RWPE2 (cell line): ENCODE measurements at places on chromosomes 16 and 17.

- DNase-seq, result no peak
Observed at GRCh38 chr17:29368926-29369325, 21.2 kb upstream of the TAOK1 start.

DNA sequence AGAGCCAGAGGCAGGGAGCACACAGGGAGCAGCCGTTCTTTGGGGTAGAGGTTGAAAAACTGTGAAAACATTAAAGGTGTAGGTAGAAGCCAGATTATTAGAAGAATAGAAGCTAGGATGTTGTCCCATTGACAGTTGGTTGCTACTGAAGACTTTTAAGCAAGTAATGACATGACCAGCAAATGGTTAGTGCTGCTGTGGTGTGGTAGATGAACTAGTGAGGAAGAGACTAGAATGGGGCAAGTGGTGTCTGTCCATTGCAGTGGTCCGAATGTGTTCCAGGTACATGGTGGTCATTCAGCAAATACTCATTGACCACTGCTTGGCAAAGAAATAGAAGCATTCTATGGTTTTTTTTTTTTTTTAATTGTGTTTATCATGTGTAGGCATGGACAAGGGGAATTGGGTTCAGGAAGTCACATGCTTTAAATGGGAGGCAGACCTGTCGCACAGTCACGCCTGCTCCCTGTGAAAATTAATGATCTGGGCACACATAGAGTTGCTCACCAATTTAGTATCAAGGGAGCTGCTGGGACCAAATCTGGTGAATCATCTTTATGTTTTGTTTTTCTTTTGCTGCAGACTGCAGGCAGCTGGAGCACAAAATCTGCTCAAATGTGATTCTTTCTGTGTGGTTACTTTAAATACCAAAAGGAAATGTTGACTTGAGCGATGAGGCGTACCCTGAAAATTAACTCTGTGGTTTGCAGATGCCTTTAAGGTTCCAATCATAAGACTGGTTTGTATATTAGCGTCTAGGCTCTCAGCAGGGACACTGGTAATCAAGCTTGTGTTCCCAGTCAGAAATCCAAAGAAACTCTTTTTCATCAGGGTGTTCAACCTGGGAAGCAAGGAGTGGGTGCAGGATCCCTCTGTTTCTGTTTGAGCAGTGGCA lies 30.7 kb downstream of the YPEL2 start:
- DNase-seq, result no peak

GRCh38 chr16:4052801-4053293 lies 63.4 kb downstream of the ADCY9 start:
- DNase-seq, result no peak

DNA sequence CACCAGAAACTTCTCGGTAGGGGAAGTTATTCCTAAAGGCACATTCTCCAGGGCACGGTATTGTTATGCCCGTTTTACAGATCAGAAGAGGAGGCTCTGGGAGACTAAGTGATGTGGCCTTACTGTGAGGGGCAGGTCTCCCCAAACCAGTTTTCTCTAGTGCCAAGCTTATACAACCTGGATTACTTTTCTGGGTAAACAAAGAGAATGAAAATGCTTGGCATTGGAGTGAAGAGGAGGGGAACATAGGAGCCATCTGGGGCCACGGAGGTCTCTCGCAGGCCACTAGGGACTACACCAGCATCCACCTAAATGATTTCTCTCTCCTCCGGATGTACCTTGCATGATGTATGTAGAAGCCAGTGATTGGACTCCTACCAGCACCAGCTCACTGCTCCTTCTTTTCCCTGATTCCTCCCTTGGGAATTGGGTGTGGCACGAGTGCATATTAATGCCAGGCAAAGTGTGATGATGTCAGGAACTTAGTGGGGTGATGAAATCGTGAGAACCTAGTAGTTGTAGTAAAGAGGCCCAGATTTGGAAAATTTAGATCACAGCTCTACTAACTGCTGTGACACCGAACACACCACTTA lies 674 bp downstream of the TOM1L1 start:
- DNase-seq, result peak; percentile 77

GRCh38 chr16:75810342-75810741 lies 84.1 kb upstream of the CPHXL start:
- DNase-seq, result no peak

DNA sequence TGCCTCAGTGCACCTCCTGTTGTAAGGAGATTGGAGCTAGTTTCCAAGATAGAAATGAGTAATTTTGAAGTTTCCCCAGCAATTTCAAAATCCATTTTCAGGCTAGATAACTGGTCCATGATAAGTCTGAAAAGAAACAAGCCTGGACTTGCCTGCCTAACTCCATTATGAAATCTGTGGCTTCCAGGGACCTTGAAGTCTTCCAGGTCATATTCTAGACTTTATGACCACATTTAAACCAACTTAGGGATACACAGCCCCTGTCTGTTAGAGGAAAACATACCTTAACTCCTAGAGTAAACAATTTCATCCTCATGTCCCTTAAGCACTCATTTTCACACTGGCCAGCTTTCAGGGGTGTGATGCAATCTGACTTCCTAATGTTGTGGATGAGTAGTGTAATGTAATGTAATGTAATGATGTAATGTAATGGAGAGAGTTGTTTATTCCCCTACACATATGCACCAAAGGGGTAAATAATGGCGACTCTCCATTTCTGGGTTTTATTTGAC lies 96.7 kb upstream of the FAM20A start:
- DNase-seq, result no peak

- no peak for DNase-seq
Observed at GRCh38 chr17:12664252-12664651, 1.4 kb upstream of the MYOCD start.

GRCh38 chr17:77498791-77499698 lies 358.3 kb downstream of the SEC14L1 start:
- no peak for DNase-seq

DNA sequence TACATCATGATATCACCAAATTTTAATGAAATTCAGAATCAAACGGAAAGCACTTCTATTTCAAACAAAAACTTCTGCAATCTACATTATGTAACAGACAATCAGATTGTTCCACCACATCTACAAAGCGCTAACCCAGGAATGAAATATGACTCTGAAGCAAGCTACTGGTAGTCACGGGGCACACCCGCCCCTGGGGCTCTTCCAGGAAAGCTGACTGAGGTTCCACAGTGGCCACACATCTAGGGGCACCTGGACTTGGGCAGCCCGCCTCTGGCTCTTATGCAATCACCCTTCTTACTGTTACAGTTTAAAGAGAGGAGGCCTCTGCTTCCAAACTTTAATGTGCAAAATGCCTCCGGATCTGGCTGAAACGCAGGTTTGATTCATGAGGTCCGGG lies 27.5 kb downstream of the ZCCHC14 start:
- DNase-seq, result peak; percentile 86

GRCh38 chr17:41686281-41686680 lies 2.4 kb upstream of the EIF1 start:
- no peak for DNase-seq

- no peak for DNase-seq
Observed at GRCh38 chr17:35254107-35254773, 11.4 kb downstream of the SLFN5 start.

DNA sequence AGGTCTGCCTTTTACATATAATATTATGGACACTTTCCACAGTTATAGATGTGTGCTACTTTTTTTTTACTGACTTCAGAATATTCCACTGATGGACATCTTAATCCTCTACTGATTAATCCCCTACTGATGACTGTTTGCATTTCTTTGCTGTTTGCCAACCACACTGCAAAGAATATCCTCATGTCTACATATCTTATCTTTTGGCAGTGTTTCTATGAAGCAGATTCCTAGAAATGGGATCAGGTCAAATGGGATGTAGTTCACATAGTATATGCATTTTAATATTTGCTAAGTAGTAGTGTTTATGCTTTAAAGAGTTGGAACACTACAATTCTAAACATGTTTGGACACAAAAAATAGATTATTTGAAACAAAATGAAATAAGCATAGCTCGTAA lies 3.2 kb downstream of the CCL3 start:
- DNase-seq, result no peak

DNA sequence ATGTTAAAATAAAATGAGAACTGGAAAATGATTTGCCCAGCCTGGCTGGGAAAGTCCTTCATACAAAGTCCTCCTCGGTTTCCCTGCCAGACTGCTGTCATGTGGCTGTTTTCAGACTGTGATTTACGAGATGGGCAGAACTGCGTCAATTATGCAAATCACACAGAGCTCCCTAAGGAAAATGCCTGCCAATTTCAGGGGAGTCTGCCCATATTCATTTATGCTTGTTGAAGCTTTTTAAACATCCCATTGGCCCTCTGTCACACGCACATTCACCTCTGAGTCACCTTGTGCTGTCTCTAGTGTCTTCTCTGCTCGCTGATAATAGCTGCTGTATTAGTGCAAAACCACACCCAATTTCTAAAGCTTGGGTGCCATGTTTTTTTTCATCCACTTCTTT lies 81.7 kb upstream of the FAM20A start:
- no peak for DNase-seq

DNA sequence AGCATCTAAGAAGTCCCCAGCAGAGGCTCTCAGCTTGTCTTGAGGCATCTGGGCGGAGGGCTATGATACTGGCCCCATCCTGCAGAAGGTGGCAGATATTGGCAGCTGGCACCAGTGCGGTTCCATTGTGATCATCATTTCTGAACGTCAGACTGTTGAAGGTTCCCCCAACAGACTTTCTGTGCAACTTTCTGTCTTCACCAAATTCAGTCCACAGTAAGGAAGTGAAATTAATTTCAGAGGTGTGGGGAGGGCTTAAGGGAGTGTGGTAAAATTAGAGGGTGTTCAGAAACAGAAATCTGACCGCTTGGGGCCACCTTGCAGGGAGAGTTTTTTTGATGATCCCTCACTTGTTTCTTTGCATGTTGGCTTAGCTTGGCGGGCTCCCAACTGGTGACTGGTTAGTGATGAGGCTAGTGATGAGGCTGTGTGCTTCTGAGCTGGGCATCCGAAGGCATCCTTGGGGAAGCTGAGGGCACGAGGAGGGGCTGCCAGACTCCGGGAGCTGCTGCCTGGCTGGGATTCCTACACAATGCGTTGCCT lies at the start of gene CIITA:
CIITA (plus strand) TSS at position 404 of the 543 bp plus-strand sequence; CDS start at position 533, 129 bp downstream.
- DNase-seq, result peak; percentile 96

DNA sequence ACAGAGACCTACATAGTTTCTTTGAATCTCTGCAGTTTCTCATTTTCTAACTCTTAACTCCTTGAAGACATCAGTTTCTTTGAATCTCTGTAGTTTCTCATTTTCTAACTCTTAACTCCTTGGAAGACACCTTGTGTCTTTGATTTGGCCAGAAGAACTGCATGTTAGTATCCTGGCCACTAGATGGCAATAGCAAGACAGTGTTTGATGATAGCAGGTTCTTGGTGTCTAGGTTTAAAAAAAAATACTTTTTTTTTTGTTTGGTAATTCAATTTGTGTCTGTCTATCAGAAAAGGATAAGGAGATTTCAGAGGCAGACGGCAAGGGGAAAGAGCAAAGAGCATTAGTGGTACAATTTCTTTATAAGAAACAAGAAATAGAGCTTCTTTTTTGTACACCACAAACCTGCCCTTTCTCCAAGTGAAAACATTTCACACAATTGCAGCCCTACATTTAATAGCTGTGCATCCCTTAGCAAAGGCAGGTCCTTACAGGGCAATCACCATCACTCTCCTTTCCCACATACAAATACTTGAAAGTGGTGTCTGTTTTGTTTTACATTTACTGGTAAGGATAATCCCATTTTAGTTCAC lies 1324.9 kb upstream of the CDH8 start:
- no peak for DNase-seq

DNA sequence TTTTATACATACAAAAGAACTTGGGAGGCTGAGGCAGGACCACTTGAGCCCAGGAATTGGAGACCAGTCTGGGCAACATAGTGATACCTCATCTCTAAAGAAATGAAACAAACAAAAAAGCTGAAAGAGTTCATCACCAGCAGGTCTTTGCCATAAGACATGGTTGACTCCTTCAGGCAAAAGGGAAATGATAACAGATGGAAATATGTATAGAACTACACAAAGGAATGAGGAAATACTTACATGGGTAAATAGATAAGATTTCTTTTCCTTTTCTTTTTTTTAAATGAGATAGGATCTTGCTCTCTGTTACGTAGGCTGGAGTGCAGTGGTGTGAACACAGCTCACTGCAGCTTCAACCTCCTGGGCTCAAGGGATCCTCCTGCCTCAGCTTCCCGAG lies 165.3 kb downstream of the PARN start:
- no peak for DNase-seq

GRCh38 chr16:27251541-27252205 lies 16.9 kb downstream of the NSMCE1 start:
- DNase-seq, result no peak

- no peak for DNase-seq
Observed at GRCh38 chr17:50003911-50004310, 8.9 kb upstream of the DLX3 start.

DNA sequence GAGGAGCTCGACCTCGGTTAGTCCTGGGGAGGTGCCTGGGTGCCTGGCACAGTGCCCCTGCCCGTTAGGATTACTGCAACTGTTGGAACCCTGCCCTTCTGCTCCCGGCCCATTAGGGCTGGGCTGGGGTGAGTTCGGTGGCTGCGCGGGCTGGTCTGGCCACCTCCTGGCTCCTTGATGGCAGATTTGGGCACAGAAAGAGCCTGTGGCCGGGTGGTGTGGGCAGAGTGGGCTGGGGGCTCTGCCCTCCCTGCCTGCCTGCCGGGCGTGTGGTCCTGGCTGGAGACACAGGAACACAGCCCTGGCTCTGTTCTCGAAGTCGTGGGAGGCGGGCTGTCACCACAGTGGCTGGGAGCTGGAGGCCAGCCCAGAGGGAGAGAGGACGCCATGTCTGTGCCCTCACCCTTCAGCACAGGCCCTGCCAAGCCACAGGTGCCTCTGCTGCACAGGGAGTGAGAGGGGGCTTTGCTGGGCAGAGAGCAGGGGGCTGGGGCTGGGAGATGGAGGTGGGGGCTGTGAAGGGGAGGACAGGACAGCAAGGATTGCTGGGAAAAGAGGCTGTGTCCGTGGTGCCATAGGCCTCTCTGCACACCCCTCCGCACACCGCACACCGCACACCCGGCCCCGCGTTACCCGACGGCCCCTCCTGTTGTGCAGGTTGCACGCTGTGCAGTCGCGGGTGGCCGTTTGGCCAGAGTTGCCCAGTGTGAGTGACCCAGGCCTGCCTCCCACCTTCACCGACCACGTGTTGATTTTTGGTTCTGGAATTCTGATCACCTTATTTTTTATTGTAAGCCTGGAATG lies 236.6 kb upstream of the GSE1 start:
- DNase-seq, result no peak

DNA sequence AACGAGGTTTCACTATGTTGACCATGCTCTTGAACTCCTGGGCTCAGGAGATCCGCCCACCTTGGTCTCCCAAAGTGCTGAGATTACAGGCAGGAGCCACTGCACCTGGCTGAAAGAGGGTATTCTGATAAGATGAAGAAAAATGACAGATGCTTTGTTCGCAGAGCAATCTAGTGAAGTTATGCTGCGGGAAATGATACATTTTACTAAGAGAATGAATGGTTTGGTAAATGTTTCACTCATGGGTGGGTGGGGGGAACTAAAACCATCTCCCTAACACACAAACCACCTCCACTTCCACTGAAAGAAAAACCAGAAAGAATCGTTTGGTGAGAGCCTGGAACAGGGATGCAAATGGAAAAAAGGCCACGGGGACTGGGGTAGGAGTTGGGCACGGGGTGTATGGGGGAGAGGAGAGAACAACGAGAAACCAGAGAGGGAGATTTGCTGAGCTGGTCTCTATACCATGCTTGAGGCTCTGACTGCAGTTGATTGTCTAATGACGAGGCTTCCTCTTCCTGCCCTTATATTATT lies 19.0 kb upstream of the XYLT2 start:
- DNase-seq, result no peak
